ENCODE measurements at places on chromosomes 11 and 22. TPM values are rescaled to one million over a fixed set of nuclear protein-coding genes. Genes with fewer than 3 reads are reported as not detected.

GRCh38 chr11:126654886-126655806 is 299.7 kb downstream of the ST3GAL4 start:
- H3K4me3 ChIP-seq = no peak overlapping the region
- H3K36me3 ChIP-seq = no peaks in the 10 kb centered on the region
- no peak overlapping the region for H3K27ac ChIP-seq

GRCh38 chr11:21323617-21324016 is 654.2 kb downstream of the NELL1 start:
- H3K36me3 ChIP-seq = no peaks in the 10 kb centered on the region
- H3K4me3 ChIP-seq = no peak overlapping the region
- H3K4me1 ChIP-seq = no peaks in the 10 kb centered on the region
- no peaks in the 10 kb centered on the region for H3K27me3 ChIP-seq

DNA sequence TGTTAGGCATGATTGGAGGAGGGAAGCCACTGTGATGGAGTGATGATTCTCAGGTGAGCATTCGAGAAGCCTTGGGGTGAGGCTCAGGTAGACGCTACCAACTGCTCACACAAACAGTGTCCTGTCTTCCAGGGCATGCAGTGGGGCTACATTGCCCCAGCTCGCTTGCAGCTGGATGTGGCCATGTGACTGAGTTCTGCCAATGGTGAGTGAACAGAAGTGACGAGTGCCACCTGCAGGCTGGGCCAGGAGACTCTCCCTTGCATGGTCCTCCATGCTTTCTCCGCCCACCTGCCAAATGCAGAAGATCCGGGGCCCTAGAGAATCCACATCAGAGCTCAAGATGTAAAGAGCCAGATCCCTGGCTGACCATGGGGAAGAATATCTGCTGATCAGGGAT is 195.9 kb downstream of the BCR start:
- no peaks in the 10 kb centered on the region for H3K36me3 ChIP-seq
- no peak overlapping the region for H3K4me3 ChIP-seq
- H3K27ac ChIP-seq = no peak overlapping the region
- H3K4me1 ChIP-seq = no peaks in the 10 kb centered on the region
- H3K27me3 ChIP-seq = no peaks in the 10 kb centered on the region

PRDM11 gene
- 15.3 TPM for total RNA-seq

OR51B2 gene
- total RNA-seq = not detected
